ENCODE measurements at places on chromosomes 2 and 18.
A peak's percentile ranks its signal among the peaks of the same experiment; 100 is the strongest.

GRCh38 chr2:220417503-220417902, 790.1 kb downstream of the SLC4A3 start:
- DNase-seq: no peak

DNA sequence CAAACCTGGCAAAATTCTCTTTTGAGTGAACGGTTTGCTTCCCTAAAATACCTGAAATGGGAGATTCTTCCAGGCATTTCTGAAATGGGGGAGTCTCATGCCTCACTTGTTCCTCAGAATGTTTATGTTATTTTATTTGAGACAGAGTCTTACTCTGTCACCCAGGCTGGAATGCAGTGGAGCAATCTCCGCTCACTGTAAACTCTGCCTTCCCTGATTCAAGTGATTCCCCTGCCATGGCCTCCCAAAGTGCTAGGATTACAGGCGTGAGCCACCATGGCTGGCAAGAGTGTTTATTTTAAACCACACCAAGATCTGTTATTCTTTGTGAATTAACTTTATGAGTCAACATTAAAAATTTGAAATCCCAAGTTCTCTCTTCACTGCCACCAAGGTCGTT, 6.4 kb upstream of the FHL2 start:
- DNase-seq: no peak

DNA sequence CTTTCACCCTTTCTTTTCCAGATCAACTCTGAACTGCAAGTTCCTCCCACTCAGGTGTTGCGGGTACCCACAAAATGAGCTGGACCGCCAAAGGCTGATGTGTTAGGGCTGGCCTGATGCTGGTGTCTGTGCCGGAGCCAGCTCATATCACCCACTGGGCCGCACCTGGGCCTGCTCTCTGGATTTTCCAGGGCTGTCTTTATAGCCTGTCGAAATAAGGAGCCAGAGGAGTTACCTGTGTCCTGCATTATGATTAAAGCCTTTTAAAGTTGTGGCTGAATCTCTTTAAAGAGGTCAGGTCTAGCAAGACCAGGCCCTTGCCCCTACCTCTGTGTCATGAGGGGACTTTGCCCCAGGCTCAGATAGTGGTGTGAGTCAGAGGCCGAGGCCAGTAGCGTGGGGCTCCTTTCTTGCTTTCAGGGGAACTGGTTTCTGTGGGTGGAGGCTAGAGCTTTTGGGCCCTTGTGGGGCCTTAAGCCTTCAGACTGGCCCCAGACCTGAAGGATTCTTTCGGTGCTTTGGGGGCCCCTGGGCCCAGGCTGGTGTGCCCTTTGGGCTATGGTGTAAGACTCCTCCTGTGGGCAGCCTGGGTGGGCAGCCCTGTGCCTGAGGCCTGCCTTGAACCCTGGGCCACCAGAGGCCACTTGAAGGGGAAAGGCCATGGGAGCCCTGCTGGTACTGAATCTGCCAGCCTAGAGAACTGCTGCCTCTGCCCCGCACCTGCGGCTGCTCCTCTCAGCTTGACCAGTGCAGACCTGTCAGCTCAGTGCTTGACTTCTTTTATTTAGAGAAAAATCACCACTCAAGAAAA, 21.3 kb downstream of the OTOF start:
- peak; percentile 27 for DNase-seq

GRCh38 chr2:9703085-9703678, 72.4 kb upstream of the YWHAQ start:
- no peak for DNase-seq

- no peak for DNase-seq
Measured at GRCh38 chr2:128374711-128375413, 56.2 kb upstream of the HS6ST1 start.

DNA sequence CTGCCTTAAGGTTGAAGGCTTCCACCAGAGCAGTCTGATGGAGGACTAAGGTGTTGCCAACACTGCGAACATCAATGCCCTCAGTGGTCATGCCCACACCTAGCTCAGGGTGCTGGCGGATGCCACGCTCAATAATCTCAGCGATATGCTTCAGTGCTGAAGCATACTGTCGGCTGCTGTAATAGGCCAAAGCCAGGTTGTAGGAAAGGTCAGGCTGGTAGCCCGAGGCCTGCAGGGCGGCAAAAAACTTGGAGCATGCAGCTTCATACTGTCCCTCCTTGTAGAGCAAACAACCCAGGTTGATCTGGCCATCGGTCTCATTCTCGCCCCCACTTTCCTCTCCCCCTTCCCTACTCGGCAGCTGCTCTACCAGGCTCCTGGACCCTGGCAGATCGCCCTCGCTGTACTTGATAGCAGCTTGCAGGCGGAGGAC, 159.4 kb downstream of the AGPS start:
- no peak for DNase-seq

DNA sequence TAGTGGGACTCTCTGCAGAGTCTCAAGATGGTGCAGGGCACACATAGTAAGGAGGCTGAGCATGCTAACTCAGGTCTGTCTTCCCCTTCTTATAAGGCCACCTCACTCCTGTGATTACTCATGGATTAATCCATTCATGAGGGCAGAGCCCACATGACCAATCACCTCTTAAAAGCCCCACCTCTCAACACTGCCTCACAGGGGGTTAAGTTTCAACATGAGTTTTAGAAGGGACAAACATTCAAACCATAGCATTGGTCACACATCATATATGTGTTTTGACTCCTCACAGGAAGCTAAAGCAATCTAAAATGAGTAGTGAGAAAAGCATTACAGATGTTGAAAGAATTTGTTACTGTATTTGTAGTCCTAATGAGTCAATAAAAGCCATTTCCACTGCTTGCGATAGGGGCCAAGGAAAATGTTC, 57.5 kb downstream of the DTNA start:
- peak; percentile 57 for DNase-seq

- no peak for DNase-seq
Measured at GRCh38 chr2:69817729-69818501, 11.5 kb upstream of the GMCL1 start.

DNA sequence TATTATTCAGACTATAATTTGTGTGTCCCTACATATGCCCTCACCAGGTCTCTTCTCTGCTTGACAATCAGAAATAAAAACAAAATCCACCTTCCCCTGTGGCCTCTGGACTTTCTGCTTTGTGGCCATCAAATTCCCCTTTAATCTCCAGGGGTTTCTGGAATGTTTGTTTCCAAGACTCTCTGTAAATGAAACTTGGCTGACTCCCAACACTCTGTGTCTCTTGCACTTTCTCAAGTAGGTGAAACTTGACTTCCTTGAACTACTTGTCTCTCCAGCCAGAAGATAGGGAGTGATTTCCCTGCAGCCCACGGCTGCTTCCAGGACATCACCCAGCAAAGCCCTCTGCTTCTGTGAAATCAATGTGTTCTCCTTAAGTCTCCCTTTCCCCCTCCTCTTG, 54.1 kb upstream of the AQP4 start:
- no peak for DNase-seq

Data from RKO (cell line).